SK-N-MC (cell line): ENCODE measurements at places on chromosomes 5 and 9.

GRCh38 chr5:132256783-132257130 lies 739 bp upstream of the PDLIM4 start:
- no peak for DNase-seq

DNA sequence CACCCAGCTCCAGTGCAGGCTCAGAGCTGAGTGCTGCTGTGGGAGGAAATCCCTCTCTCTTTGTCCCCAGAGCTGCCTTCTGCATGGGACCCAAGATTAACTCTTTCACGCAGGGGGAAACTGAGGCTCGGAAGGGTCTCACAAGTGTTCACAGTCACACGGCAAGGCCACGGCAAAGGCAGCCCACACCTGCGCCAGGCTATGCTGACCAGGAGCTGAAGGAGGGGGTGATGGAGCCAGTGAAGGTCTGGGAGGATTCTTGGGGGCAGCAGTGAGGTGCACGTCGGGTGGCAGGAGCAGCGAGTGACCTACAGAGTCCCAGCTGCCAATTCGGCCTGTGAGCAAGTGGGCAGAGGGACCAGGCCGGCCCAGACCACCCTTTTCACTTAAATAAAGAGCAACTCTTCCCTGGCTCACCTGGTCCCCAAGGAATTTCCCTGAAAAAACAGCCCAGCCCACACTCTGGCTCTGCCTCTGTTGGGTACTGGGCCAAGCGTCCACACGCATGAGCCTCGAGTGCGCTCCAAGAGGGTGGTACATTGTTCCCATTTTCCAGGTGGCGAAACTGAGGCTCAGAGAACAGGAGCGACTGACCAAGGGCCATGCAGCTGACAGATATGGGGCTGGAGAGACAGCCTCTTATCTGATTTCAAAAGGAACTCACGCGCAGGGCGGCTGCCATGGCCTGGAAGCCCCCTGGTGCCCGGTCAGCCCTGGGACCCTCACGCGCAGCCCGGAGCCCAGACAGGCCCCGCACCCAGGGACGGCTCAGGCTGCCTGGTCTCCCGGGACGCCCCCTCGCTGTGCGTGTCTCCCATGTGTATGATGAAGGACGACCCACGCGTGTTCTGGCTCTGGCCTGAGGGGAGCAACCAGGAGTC lies 28.2 kb downstream of the SARDH start:
- DNase-seq = no peak

- no peak for DNase-seq
Measured at GRCh38 chr9:18405240-18405639, 68.7 kb upstream of the ADAMTSL1 start.

- DNase-seq = no peak
Measured at GRCh38 chr5:80341016-80341775, 21.4 kb downstream of the SPZ1 start.

DNA sequence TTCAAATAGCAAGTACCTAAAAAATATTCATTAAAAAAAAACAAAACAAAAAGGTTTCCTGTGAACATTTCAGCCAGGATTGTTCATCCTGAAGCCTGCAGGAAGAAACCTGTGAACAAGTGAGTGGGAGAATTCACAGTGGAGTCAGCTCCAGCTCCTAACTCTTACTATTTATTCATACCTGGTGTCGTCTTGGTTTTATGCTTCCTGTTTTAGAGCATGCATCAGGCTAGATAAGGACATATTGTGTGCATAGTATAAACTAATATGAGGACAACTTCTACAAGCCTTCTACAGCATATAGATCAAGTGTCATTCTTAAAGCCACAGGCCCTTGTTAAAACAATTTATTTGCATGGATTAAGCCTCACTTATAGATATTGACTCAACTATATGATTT lies 169.9 kb downstream of the EFNA5 start:
- DNase-seq = no peak

GRCh38 chr9:114799441-114799840 lies 6.4 kb downstream of the TNFSF15 start:
- DNase-seq = no peak

GRCh38 chr5:132074772-132075718 lies 1.5 kb downstream of the CSF2 start:
- DNase-seq = no peak

GRCh38 chr9:109966643-109967368 lies 186.8 kb downstream of the PALM2AKAP2 start:
- no peak for DNase-seq

DNA sequence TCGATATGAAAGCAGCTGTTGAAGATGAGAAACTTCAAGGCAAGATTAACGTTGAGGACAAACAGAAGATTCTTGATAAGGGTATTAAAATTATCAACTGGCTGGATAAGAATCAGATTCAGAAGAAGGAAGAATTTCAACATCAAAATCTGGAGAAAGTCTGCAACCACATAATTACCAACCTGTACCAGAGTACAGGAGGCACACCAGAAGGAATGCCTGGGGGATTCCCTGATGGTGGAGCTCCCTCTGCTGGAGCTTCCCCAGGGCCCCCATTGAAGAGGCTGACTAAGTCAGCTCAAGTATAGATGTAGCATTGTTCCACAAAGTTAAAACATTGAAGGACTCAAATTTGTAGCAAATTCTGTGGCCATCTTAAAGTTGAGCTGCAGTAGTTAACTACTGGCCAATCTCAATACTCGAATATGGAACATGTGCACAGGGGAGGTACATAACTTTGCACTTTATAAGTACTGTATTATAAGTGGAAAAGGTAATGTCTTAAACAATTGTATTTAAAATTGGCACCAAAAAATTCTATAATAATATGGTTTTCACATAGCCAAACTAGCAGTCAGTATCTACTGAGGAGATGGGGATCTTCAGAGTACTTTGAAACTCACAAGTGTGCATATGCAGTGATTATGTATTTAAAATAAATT lies 237.5 kb downstream of the CHSY3 start:
- no peak for DNase-seq

- DNase-seq = no peak
Measured at GRCh38 chr9:99305820-99306811, 84.0 kb downstream of the SEC61B start.

DNA sequence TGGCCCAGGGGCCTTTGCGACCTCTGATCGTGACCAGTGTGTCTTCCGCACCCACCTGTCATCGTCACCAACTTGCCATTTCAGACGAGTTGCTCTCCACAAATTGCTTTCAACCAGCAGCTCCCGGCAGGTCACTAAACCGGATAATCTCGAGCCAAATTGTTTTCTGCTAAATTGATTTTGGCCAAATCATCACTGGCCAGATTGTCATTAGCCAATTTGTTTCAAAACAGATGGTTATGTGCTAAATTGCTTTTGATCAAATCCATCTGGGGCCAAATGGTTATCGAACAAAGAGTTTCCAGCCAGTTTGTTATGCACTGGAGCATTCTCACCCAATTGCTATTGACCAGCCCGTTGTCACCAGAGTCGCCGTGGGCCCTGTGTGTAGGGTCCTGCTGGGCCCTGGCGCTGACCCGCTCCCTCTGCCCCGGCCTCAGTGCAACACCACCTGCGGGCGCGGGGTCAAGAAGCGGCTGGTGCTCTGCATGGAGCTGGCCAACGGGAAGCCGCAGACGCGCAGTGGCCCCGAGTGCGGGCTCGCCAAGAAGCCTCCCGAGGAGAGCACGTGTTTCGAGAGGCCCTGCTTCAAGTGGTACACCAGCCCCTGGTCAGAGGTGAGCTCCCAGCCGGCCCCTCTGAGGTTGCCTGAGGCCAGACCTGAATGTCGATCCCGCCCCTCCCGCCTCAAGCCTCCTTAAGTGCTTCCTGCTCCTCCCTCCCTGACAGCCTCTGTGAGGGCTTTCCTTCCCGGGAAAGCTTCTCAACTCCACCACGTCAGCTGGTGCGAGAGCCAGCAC lies 35.6 kb downstream of the ADAMTSL2 start:
- DNase-seq = no peak

GRCh38 chr9:114154600-114155102 lies 686 bp upstream of the COL27A1 start:
- no peak for DNase-seq

- no peak for DNase-seq
Measured at GRCh38 chr5:149024943-149025342, 37.9 kb downstream of the SH3TC2 start.

DNA sequence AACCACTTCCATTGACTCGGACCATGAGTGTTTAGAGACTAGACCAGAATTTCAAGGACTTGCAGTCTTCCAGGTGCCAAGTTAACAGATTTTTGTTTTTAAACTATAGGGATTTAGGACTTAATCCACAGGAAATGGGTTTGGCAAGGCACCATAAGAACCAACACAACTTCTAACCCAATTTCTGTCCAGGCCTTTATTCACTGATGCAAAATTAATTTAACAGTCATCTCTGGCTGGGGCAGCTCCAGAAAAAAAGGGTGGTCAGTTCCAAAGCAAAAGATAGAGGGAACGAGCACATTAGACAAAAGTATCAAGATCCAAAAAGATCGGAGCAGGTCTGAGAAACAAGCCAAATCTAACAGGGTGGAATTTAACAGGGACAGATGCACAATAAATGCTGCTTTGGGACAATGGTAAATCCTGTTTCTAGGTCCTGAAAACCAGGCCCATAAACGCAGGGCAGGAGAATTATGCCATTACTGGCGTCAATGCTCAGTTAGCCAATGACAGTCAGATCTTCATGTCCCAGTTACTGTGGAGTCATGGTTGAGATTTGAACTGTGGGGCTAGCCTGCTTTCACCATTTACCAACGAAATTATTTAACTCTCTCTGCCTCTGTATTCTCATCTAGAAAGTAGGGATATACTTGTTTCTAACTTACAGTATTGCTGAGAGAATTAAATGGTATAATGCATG lies 590.8 kb upstream of the BRINP1 start:
- DNase-seq = no peak

GRCh38 chr9:93525476-93525875 lies 50.9 kb upstream of the PHF2 start:
- DNase-seq = no peak

- no peak for DNase-seq
Measured at GRCh38 chr5:54621709-54622108, 104.2 kb downstream of the SNX18 start.

DNA sequence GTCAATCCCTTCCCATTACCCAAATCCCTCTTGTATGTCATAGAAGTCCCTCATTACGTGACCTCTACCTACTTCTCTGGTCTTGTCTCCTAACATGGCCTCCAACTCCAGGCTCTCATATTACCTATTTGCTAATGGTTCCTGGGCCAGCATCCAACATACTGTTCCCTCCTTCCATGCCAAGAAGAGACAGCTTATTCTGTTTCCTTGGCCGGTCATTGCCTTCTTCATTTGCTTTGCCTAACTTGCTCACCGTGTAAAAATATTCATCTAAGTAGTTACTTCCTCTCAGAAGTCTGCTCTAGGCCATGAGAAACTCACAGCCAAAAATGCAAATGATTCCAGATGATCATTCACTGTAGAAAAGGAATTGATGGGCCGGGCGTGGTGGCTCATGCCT lies 8.9 kb upstream of the IL6ST start:
- DNase-seq = no peak

- DNase-seq = no peak
Measured at GRCh38 chr5:7671381-7671993, 179.4 kb downstream of the CFAP90 start.

DNA sequence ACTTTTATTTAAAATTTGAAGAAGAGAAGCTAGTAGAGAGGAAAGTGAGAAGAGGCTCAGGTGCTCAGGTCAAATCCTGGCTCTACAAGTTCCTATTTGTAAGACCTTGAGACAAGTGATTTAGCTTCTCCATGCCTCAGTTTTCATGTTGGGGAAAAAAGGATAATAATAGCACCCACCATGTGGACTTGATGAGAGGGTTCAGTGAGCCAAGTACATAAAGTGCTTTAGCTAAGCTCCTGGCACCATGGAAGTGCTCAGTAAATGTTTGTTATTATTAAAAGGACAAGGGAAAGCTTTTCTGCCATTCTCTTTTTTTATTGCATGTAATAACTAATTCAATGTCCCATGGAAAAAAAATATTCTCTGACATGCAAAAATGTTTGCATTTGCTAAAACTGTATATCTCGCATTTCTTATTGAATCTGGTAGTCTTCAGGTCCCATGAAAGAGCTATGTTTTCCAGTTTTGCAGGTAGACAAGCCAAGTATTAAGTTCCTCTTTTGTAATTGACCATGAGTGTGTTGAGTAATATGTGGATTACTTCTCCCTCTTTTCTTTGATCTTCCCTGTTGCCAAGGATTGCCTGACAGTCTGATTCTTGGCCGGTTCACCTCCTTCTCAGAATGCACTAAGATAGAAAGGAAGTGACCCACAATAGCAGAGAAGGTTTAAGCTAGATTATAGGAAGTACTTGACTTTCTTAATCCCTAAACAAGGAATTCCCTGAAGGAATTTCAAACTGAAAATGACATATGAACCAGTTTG lies 45.6 kb upstream of the TRIM32 start:
- no peak for DNase-seq

- no peak for DNase-seq
Measured at GRCh38 chr9:136401173-136401922, 1.4 kb upstream of the SNAPC4 start.

DNA sequence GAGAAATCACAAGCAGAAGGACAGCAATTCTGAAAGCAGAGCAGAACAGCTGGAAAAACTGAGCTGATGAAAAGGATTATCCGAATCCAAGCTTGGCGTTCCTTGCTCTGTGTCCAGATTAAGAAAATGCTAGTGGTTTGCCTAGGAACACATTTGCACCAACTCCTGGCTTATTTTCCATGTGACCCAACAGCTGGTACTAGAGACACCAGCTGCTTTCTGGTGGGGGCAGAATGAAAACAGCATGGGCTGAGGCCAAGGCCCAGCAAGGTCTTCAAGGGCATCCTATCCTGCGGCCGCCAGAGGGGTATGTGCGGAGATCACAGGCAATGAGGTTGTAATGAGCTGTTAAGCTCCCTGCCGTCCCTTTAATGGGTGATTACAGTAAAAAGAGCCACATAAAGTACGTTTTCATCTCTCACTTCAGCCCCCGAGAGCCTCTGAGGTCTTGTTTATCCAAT lies 131.5 kb downstream of the DOCK8 start:
- DNase-seq = no peak

DNA sequence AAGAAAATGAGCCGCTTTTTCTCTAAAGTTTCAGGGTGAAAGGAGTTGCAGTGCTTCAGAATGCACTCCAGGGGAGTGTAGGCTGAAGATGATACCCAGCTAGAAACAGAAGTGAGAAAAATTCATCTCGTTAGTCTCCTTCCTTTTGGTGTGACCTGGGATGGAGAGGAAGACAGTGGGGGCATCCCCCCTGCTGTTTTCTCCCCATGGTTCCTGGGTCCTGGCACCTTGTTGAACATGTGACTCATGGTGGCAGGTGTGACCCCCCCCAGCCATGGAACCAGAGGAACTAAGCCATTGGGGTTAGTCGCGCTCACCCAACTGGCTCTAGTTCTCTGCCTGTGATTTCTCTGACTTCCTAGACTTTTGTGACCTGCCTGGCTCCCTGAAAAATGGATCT lies 424.6 kb downstream of the CSNK1G3 start:
- no peak for DNase-seq
